ENCODE measurements at places on chromosomes 11 and 22.

- no peak for DNase-seq
Observed at GRCh38 chr11:80613655-80614054, 1172.8 kb upstream of the TENM4 start.

DNA sequence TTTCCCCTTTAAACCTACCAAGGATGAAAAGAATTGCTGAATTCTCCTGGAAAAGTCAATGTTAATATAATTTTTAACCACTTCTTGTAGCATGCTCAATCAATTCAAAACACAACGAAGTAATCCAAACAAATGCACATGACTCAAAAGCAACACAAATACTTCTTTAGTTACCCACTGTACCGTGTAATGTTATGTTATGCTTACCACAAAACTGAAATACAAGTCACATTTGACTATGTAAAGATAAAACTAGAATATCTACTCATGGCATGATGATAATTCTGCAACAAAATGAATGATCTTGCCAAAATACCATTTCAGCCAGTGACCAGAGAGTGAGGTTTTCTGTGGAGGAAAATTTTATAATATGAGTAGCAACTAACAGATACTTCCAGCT, 587.0 kb downstream of the DLG2 start:
- no peak for DNase-seq

DNA sequence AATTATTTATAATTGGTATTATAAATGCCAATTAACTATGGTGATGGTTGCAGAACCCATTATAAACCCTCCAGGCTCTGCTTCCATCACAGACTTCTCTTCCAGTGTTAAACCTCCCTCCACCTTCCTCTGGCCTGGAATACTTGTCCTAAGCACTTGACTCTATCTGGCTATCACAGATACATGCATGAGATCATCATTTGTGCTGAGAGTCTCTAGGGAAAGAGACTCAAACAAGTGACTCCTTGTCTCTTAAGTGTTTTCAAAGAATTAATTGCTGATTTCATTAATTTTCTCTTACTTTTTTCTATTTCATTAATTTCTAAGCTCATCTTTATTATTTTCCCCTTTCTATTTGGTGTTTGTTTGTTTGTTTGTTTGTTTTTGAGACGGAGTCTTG, 29.1 kb downstream of the RTL6 start:
- DNase-seq, result no peak

DNA sequence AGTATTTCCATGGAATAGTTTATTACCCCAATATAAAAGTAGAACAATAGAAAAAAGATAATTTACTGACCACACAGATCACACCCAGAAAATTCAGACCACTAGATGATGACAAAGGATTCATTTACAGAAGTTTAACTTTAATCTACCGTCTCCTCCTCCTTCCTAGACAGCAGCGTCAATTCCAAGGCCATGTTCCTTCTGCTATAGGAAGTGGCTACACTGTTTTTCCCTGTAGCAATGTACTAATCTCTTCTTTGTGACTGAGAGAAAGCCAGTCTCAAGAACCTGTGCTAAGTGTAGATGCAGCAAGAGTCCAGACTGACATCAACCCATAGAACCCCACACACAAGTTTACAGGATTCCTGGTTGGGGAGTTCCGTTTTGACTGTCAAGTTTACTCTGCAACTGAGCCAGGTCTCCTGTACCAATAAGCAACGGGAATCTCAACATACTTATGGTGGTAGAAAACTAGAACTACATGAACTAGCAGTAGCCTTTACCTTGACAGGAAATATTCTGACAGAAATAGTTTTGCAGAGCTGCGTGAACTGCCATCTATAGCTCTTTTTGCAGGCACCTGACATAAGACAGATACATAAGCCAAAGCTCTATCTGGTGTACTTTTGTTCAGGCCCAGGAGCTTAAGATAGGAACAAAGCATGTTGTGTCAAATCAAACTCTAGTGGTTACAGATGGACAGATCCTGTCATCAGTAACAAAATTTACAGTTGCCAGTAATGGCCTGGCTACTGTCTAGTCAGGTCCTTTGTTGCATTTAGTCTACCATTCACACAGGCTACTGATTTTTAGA, 42.9 kb downstream of the MRTFA start:
- DNase-seq, result no peak

DNA sequence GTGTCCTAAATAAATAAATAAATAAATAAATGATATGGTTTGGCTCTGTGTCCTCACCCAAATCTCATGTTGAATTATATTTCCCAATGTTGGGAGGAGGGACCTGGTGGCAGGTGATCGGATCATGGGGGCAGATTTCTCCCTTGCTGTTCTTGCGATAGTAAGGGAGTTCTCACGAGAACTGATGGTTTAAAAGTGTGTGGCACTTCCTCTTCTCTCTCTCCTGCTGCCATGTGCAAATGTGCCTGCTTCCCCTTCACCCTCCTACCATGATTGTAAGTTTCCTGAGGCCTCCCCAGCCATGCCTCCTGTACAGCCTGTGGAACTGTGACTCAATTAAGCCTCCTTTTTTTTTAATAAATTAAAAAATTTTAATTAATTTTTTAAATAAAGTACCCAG, 138.2 kb downstream of the FBXO7 start:
- no peak for DNase-seq

- DNase-seq, result no peak
Observed at GRCh38 chr11:10930972-10931760, 73.3 kb upstream of the ZBED5 start.

Measured in cortex of kidney (tissue), 1 donor.